ENCODE measurements at places on chromosomes 2 and 18. TPM values are rescaled to one million over a fixed set of nuclear protein-coding genes. Genes with fewer than 3 reads are reported as not detected.

The KCNJ13 gene
- not detected for total RNA-seq

GRCh38 chr2:881204-881918, 69.3 kb upstream of the SNTG2 start:
- DNase-seq, result no peak
- H3K4me3 ChIP-seq, result no peak overlapping the region
- no peaks in the 10 kb centered on the region for H3K4me1 ChIP-seq
- H3K27ac ChIP-seq, result no peak overlapping the region

The PRKAG3 gene
- not detected for total RNA-seq

- H3K4me1 ChIP-seq, result peaks cover 5% of the 10 kb centered on the region
- H3K27me3 ChIP-seq, result peaks cover 2% of the 10 kb centered on the region
- DNase-seq, result peak; percentile 62
- peak overlapping the region; percentile 72 for H3K27ac ChIP-seq
- peak overlapping the region; percentile 99 for H3K4me3 ChIP-seq
These were observed 15.6 kb upstream of the RIOK3 start for GRCh38 chr18:23437357-23438045.

DNA sequence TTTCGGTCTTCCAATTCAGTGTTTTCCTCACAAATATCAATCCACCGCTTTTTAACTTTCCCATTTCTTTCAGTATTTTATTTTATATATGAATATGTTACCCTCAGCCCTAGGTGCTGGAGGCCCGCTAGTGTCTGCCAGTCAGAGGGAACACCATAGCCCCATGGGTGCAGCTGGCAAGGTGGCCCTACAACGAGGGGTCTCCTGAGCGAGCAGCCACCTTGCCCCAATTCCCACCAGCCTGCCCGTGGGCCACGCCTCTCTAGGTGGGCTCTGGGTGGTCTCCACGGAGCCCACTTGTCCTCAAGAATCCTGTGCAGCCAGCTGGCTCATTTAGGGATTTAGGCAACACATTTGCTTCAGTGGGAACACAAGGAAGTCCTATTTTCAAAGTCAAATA, 72.5 kb upstream of the RGPD5 start:
- no peak overlapping the region for H3K27ac ChIP-seq
- H3K27me3 ChIP-seq, result peaks cover 29% of the 10 kb centered on the region
- H3K4me3 ChIP-seq, result no peak overlapping the region
- no peaks in the 10 kb centered on the region for H3K4me1 ChIP-seq

The RPRD1A gene
- 27.2 TPM for total RNA-seq

DNA sequence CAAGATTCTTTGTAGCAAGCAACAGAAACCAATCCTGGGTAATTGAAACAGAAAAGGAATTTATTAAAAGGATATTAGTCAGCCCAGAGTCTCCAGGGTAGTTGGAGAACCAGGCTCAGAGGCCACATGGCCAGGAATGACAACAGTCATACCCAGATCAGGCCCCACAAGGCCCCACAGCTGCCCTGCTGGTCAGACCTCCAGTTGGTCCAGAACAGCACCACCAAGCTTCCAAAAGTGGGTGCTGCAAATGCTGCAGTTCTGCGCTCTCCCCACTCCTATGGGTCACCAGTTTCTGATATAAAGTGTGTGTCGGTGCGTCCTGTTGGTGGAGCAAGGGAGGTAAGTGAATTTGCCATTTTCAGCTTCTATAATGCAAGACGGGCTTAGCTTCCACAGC, 29.9 kb downstream of the KLHL29 start:
- 0 out of 2 replicates have a peak, but pooled peaks cover 1% of the 10 kb centered on the region for H3K36me3 ChIP-seq
- no peak overlapping the region for H3K27ac ChIP-seq
- H3K4me1 ChIP-seq, result peaks cover 50% of the 10 kb centered on the region
- H3K27me3 ChIP-seq, result no peaks in the 10 kb centered on the region

GRCh38 chr2:220410296-220410695, 782.9 kb downstream of the SLC4A3 start:
- no peaks in the 10 kb centered on the region for H3K4me1 ChIP-seq
- DNase-seq, result no peak
- no peak overlapping the region for H3K4me3 ChIP-seq
- H3K27me3 ChIP-seq, result no peaks in the 10 kb centered on the region
- no peak overlapping the region for H3K27ac ChIP-seq

- no peak overlapping the region for H3K4me3 ChIP-seq
- H3K27me3 ChIP-seq, result no peaks in the 10 kb centered on the region
- H3K27ac ChIP-seq, result peak overlapping the region; percentile 42
- no peaks in the 10 kb centered on the region for H3K36me3 ChIP-seq
These were observed 187.0 kb downstream of the MREG start for GRCh38 chr2:215826376-215826775.

- no peak overlapping the region for H3K4me3 ChIP-seq
- no peaks in the 10 kb centered on the region for H3K36me3 ChIP-seq
- H3K27me3 ChIP-seq, result no peaks in the 10 kb centered on the region
- DNase-seq, result no peak
These were observed 70.4 kb downstream of the CWC22 start for GRCh38 chr2:179936654-179937053.

The ANO7 gene
- 0.36 TPM for total RNA-seq

GRCh38 chr2:36988008-36988407, 21.7 kb upstream of the STRN start:
- no peaks in the 10 kb centered on the region for H3K27me3 ChIP-seq
- H3K4me3 ChIP-seq, result no peak overlapping the region
- no peaks in the 10 kb centered on the region for H3K4me1 ChIP-seq

GRCh38 chr2:181774685-181775084, 94.4 kb upstream of the NEUROD1 start:
- H3K27me3 ChIP-seq, result no peaks in the 10 kb centered on the region
- H3K27ac ChIP-seq, result no peak overlapping the region
- DNase-seq, result peak; percentile 59
- no peak overlapping the region for H3K4me3 ChIP-seq

The ASXL3 gene
- total RNA-seq, result under 0.01 TPM

DNA sequence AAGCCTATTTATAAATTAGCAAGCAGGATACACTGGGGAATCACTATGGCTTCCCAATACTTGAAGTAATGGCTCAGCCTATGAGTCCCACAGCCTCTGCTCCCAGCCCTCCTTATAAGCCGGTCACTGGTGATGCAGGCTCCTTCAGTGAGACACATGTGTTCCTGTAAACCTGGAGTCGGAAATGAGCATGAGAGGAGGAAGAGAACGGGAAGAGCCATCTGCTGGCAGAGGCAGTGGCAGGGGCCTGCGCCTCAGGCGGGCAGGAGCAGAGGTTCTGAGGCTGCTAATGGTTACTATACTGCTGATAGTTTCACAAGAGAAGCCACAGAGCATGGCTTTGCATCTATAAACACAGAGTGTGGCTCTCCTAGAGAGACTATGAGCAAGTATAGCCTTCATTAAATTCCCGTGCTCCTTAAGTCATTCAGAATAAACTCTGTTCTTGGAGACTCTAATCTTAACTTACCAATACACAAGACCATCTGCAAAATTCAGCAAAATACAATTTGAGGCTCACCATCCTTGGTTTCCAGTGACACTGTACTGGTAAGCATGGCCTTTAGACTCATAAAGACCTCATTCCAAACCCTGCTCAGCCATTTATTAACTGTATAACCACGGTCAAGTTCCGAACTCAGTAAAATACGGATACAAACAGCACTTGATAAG, 63.3 kb downstream of the FBXO15 start:
- H3K4me1 ChIP-seq, result peaks cover 7% of the 10 kb centered on the region
- H3K4me3 ChIP-seq, result no peak overlapping the region
- H3K27ac ChIP-seq, result no peak overlapping the region
- DNase-seq, result no peak

DNA sequence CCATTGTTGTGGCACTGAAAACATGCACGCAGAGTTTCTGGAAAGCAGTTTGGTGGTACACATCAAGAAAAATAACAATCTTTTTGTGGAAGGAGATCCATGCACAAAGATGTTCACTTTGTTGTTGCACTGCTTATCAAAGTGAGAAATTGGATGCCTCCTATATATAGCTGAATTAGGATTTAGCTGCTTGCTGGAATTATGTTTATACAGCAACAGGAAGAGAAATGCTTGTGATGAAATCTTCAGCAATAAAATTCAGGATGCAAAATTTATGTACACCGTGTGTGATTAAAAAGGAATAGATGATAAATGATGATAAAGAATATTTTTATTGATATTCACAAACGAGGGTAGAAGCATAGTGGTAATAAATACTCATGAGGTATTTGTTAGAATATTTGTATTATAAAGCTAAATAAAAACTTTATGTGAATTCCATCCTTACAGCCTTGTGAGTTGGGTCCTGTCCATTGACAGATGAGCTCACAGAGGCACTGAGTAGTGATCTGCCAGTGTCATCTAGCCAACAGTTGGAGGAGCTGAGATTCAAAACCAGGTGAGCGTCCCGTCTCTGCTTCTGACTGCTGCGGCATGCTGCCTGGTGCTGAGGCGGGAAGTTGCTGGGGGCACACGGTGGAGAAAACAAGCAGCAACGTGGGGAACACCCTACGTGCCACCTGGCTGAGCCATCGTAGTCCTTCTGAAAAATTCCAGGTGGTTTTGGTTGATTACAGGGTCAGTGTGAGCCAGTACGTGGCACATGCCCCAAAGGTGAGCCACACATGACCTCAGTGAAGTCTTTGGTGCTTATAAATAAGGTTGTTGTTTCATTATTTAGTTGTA, 80.2 kb downstream of the ASAP2 start:
- peaks cover under 1% of the 10 kb centered on the region for H3K36me3 ChIP-seq
- H3K4me1 ChIP-seq, result peaks cover 19% of the 10 kb centered on the region
- peak; percentile 21 for DNase-seq
- peak overlapping the region; percentile 94 for H3K27ac ChIP-seq

GRCh38 chr2:214367171-214367570, 43.7 kb upstream of the VWC2L start:
- H3K4me1 ChIP-seq, result no peaks in the 10 kb centered on the region
- no peaks in the 10 kb centered on the region for H3K36me3 ChIP-seq

The RPIA gene
- 4.1 TPM for total RNA-seq

GRCh38 chr2:112693596-112693995, 27.2 kb upstream of the NT5DC4 start:
- no peaks in the 10 kb centered on the region for H3K36me3 ChIP-seq
- H3K27ac ChIP-seq, result no peak overlapping the region
- H3K4me3 ChIP-seq, result no peak overlapping the region
- H3K4me1 ChIP-seq, result peaks cover 10% of the 10 kb centered on the region
- DNase-seq, result no peak
- no peaks in the 10 kb centered on the region for H3K27me3 ChIP-seq

DNA sequence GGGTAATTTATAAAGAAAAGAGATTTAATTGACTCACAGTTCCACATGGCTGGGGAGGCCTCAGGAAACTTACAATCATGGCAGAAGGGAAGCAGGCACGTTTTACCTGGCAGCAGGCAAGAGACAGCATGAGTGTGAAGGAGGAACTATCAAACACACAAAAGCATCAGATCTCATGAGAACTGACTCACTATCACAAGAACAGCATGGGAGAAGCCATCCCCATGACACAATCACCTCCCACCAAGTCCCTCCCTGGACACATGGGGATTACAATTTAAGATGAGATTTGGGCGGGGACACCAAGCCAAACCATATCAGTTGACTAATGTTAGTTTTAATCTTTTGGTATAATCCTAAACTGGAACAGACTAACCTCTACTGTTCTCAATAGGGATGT, 49.1 kb upstream of the CPO start:
- H3K27me3 ChIP-seq, result no peaks in the 10 kb centered on the region
- H3K36me3 ChIP-seq, result no peaks in the 10 kb centered on the region
- no peak for DNase-seq
- H3K4me1 ChIP-seq, result no peaks in the 10 kb centered on the region

The ARHGAP15 gene
- not detected for total RNA-seq

GRCh38 chr2:86510436-86510933, 52.8 kb downstream of the CHMP3 start:
- no peak overlapping the region for H3K4me3 ChIP-seq
- no peak overlapping the region for H3K27ac ChIP-seq
- H3K36me3 ChIP-seq, result peaks cover 16% of the 10 kb centered on the region
- H3K4me1 ChIP-seq, result no peaks in the 10 kb centered on the region

GRCh38 chr2:157872791-157873190, 3.3 kb downstream of the ACVR1 start:
- peak; percentile 43 for DNase-seq
- peaks cover 10% of the 10 kb centered on the region for H3K4me1 ChIP-seq
- H3K27me3 ChIP-seq, result no peaks in the 10 kb centered on the region
- no peak overlapping the region for H3K4me3 ChIP-seq
- no peak overlapping the region for H3K27ac ChIP-seq
- no peaks in the 10 kb centered on the region for H3K36me3 ChIP-seq

The LMAN2L gene
- 22.9 TPM for total RNA-seq

- peak; percentile 80 for DNase-seq
- no peak overlapping the region for H3K27ac ChIP-seq
- H3K27me3 ChIP-seq, result no peaks in the 10 kb centered on the region
- H3K4me1 ChIP-seq, result no peaks in the 10 kb centered on the region
- no peaks in the 10 kb centered on the region for H3K36me3 ChIP-seq
These were observed 11.7 kb downstream of the OSBPL6 start for GRCh38 chr2:178205853-178206521.

DNA sequence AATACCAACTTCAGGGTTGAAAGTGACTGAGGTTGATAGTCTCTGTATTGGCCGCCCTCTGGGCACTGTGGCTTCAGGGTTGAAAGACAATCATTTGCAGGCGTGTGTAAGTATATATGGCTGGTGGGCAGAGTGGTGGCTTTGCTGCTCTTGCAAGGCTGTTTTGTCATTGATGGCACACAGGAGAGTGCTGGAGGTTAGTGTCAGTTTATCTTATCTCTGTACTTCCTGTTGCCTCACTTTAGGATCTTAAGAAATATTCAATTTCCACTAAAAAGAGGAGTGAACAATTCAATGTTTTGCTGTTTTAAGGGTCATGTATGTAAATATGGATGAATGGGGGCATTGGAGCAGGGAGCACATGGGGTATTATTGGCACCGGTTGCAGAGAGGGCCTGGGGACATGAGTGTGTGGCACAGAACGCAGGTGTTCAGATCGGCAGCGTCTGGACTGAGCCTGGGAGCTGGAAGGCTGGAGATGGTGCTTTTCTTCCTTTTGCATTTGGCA, 51.5 kb downstream of the NCK2 start:
- no peak overlapping the region for H3K27ac ChIP-seq
- H3K27me3 ChIP-seq, result no peaks in the 10 kb centered on the region
- no peak for DNase-seq
- H3K36me3 ChIP-seq, result no peaks in the 10 kb centered on the region

The SALL3 gene
- total RNA-seq, result not detected

GRCh38 chr2:232281858-232282507, 96.6 kb upstream of the ALPP start:
- H3K4me3 ChIP-seq, result no peak overlapping the region
- peaks cover 2% of the 10 kb centered on the region for H3K36me3 ChIP-seq
- DNase-seq, result no peak
- no peaks in the 10 kb centered on the region for H3K4me1 ChIP-seq
- H3K27ac ChIP-seq, result no peak overlapping the region

DNA sequence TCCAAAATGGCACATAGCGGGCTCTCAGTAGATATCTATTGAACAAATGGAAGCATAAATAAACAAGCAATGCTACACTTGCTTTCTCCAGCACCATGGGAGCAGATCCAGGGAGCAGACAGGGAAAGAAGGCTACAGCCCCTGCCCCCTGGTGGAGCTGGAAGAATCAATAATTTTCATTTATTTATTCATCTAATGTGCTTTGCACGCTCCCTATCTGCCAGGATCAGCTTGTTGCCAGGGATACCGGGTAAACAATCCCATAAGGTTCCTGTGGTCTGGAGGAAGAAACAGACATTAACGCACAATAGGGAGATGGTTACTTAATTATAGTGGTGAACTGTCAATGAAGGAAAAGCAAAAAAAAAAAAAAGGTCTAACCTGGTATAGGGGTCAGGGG, 40.1 kb upstream of the CLASP1 start:
- peak; percentile 69 for DNase-seq
- H3K27me3 ChIP-seq, result peaks cover 2% of the 10 kb centered on the region
- H3K27ac ChIP-seq, result no peak overlapping the region
- no peak overlapping the region for H3K4me3 ChIP-seq
- H3K36me3 ChIP-seq, result no peaks in the 10 kb centered on the region
- no peaks in the 10 kb centered on the region for H3K4me1 ChIP-seq

Data from IMR-90 (cell line).